ENCODE measurements at places on chromosomes 6 and 20.

GRCh38 chr6:9984607-9985006, 430.3 kb downstream of the TFAP2A start:
- no peak for DNase-seq

DNA sequence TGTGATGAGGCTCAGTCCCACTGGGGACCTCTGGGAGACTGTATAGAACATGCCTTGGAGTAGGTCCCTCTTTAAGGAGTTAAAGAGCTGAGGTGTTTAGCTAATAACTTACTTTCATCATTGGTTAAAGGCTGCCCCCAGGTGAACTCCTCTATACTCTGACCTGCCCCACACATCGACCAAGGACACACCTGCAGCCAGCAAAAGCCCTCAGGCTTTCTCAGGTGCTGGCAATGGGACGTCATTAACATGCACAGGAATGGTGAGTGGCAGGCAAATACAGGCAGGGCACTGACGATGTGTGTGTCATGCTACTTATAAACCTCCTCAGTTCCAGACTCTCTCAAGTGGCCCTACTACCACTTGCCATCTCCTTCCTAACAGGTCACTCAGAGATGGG, 366.4 kb downstream of the KIF16B start:
- DNase-seq, result no peak

DNA sequence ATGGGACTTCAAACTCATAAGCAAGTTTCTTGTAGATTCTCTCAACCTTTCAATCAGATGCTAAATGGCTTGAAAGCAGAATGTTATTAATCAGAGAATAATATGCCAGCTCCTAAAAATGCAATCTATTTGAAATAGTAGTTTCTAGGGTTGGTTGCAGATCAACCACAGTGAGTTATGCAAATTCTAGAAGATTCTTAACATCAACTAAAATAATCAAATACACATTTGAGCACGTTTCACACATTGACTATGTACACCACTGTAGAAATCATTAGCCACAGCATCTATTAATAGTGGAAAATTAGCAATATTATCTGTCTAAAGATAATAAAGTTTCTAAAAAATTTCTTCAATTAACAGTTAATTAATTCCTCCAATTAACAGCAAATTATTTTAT, 141.9 kb upstream of the GJE1 start:
- no peak for DNase-seq

DNA sequence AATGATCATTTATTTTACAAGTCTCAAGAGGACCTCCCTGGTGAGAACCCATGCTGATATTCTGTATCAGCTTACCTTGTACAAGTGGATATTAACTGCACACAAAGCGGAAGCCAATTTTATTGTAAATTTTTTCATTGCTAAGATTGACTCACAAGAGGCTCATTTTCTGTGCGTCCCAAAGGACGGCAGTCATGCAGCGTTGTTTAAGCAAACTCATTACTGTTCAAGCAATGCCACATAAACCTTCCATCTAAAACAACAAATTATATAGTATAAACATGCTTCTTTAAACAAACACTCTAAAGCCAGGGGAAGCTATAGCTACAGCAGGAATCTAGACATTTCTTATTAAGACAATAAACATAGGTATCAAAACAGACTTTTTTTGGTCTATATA, 575.3 kb downstream of the FRK start:
- no peak for DNase-seq

DNA sequence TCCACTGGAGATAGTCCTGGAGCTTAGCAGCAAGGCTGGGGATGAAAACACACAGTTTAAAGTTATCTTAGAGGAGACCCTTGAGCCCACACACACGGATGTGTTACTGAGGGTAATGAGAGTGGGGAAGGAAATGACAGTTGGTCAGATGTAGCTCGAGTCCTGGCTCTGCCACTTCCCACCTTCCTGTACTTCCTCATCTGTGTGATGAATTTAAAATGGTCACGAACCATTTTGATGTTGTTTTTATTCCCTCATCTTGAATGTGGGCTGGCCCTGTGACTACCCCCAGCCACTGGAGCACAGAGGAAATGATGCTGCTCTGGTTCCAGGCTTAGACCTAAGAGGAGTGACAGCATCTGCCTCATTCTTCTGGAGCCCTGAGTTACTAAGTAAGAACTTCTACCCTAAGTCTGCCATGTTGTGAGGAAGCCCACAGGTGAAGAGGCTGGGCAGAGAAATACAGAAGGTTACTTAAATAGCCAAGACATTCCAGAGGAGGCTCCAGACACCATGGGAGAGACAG, 141.2 kb downstream of the NRN1 start:
- DNase-seq, result no peak

DNA sequence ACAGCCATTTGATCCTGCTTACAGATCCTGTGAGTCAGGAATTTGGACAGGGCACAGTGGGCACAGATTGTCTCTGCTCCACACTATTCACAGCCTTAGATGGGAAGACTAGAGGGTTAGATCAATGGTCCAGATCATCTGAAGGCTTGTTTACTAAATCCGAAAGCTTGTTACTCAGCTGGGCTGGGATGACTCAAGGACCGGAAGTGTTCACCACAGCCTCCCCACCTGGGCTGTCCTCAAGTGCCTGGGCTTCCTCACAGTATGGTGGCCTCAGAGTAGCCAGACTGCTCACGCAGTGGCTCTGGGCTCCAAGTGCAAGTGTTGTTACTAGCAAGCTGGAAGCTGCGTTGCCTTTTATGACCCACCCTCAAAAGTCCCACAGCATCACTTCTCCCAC, 75.4 kb upstream of the INSM1 start:
- DNase-seq, result no peak

- no peak for DNase-seq
Measured at GRCh38 chr20:25191689-25192088, 3.8 kb upstream of the ENTPD6 start.

DNA sequence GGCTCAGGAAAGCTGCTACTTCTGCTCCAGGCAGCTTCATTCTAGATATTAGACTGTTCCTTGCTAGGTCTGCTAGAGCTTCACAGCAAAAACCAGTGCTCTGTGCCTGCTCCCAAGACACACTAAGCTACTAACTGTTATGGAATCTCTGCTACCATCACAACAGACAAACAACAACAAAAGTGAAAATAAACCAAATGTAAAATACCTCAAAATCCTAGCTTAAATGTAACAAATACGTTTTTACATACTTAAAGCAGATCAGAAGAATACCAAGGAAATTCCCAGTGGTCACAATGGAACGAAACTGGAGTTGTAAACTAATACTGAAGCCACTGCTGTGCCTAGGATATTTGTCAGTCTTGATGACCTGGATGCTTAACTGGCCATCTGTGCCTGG, 84.6 kb upstream of the EZR start:
- no peak for DNase-seq

- no peak for DNase-seq
Measured at GRCh38 chr20:21136015-21136732, 10.3 kb downstream of the KIZ start.

GRCh38 chr20:18722371-18722770, 91.2 kb upstream of the SCP2D1 start:
- DNase-seq, result no peak

GRCh38 chr6:18585032-18585573, 198.0 kb downstream of the RNF144B start:
- no peak for DNase-seq

DNA sequence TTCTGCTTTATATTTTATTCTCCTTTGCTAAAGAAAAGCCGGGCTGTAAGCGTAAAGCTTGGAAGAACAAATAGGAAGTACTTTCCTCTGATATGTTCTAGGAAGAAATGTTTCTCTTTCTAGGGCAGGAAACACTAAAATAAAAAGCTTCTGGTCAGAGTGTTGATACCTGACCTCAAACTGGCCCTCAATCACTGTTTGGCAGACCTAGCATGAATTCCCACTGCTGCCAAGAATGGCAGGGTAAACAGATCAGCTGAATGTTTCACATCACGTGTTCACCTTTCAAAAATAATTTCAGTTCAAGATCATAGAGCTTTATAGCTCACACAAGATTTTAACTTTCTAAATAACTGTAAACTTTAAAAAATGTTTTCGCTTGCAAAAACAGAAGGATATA, 2.9 kb downstream of the MPC1 start:
- no peak for DNase-seq

DNA sequence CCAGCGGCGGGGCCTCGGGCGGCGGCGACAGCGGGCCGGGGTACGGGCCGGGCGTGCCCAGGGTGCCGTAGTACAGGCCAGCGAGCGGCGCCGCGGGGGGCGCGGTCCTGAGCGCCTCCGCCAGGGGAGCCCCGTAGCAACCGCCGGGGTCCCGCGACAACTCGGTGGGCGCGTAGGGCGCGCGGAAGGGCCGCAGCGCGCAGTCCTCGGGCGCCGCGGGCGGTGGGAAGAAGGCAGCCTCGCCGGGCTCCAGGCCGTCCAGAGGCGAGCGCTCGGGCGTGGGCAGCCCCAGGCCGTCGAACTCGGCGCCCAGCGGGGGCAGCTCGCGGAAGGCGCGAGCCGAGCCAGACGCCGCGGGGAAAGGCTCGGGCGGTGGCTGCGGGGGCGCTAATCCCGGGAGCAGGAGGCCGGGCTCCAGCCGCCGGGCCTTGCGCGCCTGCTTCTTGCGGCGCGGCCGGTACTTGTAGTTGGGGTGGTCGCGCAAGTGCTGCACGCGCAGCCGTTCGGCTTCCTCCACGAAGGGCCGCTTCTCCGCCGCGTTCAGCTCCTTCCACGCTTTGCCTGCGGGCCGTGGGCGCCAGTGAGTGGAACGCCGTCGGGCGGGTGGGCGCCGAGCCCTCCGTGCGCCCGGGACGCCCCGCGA, 916 bp downstream of the SOX18 start:
- DNase-seq, result no peak

DNA sequence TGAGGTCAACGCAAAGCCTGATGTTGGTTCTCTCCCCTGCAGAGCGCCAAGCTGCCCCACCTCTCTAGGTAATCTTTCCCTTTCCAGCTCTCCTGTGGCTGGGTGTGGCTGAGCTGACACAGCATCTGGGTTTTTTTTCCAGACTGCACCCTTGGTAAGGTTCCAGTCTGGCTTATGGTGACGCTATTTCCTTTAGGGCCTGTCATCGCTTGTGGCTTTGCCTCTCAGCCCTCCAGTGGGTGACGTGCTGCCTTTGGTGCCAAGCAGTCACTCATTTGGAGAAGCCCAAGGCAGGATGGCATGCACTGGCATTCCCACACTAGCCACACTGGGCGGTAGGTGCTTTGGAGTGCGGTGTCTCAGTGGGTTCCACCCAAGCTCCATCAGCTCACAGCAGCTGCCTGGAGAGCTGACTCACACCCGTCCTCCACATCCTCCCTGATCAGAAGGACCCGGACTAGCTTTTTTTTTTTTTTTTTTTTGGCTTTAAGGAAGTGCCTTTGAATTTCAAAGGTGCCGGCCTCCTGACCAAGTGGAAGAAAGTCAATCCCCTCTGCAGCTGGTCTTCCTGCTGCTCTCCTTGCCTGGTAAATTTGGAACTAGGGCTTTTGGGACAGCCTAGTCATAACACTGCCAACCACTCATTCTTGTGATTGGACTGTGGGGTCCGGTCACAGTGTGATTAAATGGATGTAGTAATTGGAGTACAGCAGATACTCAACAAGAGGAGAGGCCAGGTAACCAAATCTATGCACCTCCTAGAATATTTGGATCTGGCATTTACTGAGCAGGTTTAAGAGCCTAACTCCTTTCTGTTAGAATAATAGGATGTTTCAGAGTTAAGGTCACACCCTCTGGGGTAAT, 153.6 kb downstream of the CD83 start:
- DNase-seq, result no peak

DNA sequence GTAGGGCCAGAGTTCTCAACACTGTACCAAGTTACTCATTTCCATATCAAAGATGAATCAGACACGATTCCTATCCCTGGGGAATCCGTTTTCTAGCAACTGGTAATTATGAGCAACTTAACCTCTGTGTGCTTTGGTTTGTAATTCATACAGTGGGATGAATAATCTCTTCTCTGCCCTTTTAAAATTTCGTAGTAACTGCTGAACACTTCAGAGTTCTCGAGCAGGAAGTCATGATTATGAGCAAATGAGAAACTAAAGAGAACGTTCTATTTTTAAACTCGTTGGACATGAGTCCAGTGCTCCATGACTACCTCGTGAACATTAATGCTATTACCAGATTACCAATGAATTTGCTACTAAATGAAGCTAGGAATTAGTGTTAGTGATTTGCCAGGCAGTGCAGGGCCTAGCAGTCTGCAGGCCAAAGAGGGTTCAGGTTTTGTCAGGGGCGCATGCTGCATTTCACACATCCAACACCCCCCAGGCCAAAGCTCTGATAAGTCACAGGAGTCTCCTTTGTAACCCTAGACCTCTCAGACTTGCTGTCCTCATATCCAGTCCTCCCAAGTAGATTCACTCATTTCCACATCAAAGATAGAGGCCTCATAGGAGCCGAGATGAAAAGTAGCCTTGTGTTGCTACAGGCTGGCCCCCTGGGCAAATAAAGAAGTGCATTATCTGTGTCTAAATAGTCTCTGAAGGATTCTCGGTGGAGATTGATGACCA, 45.8 kb upstream of the VSTM2L start:
- no peak for DNase-seq

- no peak for DNase-seq
Measured at GRCh38 chr6:71727632-71728294, 158.6 kb upstream of the RIMS1 start.

DNA sequence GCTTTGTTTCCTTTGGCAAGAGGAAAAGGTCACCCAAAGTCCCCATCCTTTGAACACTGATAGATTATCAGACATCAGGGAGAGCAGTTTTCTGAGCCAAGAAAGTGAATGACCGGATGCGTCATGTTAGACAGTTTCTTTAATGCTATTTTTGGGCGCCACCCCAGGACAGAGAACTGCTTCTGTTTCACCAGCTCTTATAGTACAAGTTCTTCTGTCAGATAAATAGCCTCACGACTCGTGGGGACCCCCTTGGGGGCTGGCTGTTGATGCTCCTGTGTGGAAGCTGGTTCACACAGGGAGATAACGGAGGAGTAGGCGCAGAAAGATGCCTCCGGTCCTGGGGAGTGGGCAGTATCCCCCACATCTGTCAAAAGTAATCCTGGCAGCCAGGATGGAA, 54.6 kb downstream of the NPEPL1 start:
- no peak for DNase-seq

- no peak for DNase-seq
Measured at GRCh38 chr20:7760247-7761031, 179.8 kb downstream of the HAO1 start.

DNA sequence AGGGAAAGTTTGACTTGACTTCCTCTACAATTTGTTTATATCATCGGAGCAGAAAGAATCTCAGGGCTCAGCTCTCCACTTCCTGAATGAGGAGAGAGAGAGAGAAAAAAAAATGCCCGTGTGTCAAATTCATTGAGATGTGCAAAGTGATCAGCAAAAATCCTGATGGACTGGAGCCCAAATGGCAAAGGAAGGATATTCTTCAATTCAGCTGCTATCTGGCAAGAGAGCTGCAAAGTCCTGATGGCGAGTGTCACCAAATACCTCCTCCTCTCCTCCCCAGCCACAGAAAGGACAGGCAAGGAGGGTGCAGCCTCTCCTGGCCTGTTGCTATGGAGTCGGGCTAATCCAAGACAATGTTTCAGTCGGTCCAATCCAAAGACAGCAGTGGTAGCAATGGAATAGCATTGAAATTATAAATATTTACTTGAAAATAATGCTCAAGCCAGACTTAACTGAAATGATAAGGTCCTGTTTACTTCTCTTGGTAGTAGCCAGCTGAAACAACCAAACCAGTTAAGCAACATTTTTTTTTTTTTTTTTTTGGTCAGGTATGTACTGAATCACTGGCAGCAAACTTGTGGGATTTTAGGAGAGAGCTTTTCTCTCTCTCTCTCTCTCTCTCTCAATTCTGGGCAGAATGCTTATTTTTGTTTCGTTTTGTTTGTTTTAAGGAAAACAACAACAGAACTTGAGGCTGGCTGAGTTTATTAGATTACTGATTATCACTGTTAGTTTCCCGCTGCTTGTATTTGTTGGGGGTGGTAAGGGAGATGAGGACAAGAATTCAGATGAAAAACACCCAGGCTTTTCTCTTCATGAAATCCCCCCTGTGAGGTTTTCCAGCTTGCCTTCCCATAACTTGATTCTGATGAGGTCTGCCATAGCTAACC, 204.2 kb downstream of the BCAS1 start:
- no peak for DNase-seq

Measured in activated CD4-positive, CD25-positive, alpha-beta regulatory T cell treated with anti-CD3 and anti-CD28 coated beads, Interleukin-2, amount 50 U/mL, for 16 hours (primary cell).